Stimulated activated CD4-positive, alpha-beta T cell treated with anti-CD3 and anti-CD28 coated beads, Interleukin-4, amount 100 ng/mL, for 48 hours (primary cell): ENCODE measurements at places on chromosomes 1 and 21.

- DNase-seq = no peak
These were observed 13.8 kb upstream of the STX12 start for GRCh38 chr1:27759236-27759635.

GRCh38 chr1:64845831-64846425 is 101.1 kb downstream of the RAVER2 start:
- DNase-seq = no peak

DNA sequence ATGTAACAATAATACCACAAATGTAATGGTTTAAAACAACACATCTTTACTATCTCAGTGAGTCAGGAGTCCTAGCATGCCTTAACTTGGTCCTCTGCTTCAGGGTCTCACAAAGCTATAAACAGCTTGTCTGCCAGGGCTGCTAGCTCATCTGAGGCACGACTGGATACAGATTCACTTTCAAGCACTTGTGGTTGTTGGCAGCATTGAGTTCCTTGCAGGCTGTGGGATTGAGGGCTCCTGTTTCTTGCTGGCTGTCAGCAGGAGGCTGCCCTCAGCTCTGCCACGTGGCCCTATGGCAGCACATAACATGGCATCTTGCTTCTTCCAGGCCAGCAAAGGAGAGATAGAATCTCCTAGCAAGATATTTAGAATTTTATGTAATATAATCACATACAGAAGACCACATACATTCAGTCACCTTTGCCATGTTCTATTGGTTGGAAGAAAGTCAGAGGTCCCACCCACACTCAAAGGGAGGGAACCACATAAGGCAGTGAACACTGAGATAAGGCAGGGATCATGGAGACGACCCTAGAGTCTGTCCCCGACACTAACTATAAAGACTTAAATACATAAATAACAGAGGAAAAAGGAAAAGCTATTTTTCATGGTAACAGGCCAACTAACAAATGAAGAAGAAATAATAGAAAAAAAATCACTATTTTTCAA is 18.9 kb upstream of the IPP start:
- DNase-seq = no peak

DNA sequence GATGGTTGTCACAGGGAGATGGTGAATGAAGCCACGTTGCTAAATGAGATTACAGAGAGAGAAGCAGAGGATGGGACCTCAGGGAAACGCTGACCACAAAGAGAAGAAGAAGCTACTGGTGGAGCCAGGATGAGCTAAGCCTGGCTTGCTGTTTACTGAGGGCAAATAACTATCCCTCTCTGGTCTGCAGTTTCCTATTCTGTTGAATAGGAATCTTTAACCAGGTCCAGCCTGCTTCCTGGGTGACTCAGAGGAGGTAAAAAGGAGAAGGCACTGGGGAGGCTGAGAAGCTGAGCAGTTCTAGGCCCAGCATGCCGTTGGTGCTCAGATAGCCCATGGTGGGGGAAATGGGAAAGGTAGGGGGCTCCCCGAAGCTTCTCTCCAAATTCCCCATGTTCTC is 29.6 kb downstream of the DMBX1 start:
- no peak for DNase-seq

- DNase-seq = no peak
These were observed 97.8 kb downstream of the ZFYVE9 start for GRCh38 chr1:52239708-52240001.

GRCh38 chr21:20703112-20703767 is 295.0 kb upstream of the NCAM2 start:
- no peak for DNase-seq

DNA sequence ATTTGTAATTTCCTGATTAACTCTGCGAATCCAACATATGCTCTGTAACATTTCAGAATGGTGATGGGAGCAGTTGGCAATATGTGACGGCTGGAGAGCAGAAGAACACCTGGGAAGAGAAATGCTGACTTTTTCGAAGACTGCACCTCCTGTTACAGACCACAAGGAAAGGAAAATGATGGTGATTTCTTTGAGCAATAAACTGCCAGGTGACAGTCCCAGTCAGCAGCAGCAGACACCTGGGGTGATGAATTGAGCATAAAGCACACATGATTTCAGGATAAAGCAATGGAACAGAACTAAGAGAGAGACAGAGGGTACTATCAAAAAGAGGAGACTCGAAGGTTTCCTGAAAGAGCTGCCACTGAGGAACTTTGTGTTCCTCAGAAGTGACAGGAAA is 528.6 kb downstream of the NEGR1 start:
- DNase-seq = no peak

DNA sequence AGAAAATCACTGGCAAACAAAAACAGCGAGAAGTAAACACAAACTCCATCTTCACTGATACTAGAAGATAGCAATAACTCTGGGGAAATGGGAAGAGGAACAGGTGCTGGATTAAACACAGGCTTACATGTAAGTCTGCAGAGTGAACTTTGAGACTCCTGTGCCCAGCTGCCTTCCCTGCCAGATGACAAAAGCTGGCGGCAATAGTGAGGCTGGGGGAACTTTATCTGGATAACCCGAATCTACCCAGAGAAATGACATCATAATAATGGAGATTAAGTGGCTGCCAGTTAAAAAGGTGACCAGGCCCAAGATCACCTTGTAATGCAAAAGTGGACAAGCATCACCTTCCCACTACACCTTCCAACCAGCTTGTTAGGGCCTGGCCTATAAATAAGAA is 184.5 kb downstream of the CHRM3 start:
- DNase-seq = no peak

DNA sequence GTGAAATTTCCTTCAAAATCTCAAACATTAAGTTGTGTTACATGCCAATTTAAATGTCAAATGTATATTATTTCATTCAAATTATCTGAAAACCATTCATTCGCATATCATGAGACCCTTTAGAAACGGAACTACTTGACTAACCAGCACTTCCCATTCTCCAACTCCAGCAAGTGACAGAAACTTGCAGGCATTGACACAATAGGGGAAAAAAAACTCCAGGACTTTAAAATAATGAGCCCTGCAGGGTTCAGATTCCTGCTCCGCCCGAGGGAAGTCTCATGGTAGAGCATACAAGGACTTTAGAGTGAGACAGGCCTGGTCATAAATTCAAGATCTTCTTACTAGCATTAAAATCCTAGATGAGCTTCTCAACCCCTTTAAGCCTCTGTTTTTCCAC is 138.9 kb downstream of the NR5A2 start:
- DNase-seq = no peak

GRCh38 chr1:101388904-101389546 is 152.2 kb downstream of the S1PR1 start:
- no peak for DNase-seq

DNA sequence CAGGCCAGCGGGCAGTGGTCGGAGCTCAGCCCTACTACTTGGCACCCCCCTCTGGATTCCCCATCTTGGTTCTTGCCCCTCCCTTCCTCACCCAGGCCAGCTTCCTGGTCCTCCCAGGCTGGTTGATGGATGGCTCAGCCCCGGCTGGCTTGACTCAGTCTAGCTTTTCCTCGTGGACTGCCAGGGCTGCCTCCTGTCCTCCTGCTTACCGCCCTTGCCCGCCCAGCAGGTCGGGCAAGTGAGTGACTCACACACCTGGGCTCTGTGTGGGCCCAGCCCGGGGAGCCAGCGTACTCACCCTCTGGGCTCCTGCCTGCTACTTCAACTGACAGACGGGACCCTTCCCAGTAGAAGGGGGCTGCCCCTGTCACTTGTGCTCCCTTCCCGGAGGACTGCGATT is 19.5 kb upstream of the ARHGEF10L start:
- DNase-seq = no peak

DNA sequence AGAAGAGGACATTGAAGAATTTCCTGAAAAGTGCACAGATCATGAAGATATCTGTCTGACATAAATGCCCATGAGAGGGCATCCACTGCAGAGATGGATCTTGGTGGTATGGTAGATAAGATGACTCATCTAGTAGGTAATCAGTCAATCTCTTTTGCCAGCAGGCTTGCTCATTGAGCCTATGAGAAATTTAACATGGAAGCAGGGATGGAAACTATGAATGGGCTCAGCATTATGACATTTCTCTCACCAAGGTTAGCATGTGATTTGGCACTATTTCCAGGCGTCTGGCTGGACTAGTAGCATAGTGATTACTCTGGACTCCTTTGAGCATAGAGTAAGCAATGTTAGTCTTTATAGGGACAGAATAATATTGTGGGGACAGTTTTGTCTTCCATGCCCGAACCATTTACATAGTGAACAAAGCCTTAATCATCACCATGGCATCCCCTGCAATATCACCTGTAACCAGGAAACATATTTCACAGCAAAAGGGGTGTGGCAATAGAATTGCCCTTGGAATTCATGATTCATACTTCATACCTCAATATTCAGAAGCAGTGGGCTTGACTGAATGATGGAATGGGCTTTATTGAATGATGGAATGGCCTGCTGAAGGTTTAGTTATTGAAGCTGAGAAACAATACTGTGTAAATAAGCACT is 7.3 kb downstream of the OR2C3 start:
- DNase-seq = no peak

GRCh38 chr21:26461500-26461899 is 111.6 kb downstream of the CYYR1 start:
- DNase-seq = no peak

DNA sequence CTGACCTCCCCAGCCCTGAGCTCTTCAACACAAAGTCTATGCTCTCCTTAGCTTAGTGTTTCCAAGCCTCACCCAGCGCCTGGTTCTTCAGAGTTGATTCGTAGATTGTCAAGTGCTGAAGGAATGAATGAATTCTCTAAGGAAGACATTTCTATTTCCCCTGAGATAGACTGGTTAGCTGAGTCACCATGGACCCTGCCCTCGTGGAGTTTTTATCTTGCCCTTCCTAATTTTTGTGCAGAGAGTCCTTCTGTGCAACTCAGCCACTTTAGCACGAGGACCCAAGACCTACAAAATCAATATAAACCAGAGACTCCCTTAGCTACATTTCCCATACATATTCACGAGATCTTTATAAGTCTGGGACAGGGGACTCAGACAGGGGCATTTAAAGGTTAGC is 2.6 kb upstream of the CD244 start:
- no peak for DNase-seq

DNA sequence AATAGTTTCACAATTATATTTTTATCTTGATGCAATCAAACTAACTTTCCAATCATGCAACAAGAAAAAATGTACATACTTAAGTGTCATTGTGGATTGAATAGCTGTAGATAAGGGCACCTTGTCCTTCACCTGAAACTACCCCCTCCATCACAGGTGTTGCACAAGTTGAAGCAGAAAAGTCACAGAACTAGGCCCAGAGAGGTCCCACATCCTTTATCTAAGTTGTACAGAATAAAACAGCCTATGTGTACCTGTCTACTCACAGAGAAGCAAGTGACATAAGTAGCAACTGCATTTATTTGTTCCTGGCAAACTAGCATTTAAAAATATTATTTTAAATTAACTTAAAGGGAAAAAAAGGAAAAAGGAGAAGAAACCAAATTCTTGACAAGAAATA is 256.8 kb downstream of the FAF1 start:
- no peak for DNase-seq

- DNase-seq = peak; percentile 44
These were observed 19.8 kb upstream of the SARS1 start for GRCh38 chr1:109193653-109194590.

- DNase-seq = no peak
These were observed 498.7 kb downstream of the SMYD3 start for GRCh38 chr1:246008363-246008831.

DNA sequence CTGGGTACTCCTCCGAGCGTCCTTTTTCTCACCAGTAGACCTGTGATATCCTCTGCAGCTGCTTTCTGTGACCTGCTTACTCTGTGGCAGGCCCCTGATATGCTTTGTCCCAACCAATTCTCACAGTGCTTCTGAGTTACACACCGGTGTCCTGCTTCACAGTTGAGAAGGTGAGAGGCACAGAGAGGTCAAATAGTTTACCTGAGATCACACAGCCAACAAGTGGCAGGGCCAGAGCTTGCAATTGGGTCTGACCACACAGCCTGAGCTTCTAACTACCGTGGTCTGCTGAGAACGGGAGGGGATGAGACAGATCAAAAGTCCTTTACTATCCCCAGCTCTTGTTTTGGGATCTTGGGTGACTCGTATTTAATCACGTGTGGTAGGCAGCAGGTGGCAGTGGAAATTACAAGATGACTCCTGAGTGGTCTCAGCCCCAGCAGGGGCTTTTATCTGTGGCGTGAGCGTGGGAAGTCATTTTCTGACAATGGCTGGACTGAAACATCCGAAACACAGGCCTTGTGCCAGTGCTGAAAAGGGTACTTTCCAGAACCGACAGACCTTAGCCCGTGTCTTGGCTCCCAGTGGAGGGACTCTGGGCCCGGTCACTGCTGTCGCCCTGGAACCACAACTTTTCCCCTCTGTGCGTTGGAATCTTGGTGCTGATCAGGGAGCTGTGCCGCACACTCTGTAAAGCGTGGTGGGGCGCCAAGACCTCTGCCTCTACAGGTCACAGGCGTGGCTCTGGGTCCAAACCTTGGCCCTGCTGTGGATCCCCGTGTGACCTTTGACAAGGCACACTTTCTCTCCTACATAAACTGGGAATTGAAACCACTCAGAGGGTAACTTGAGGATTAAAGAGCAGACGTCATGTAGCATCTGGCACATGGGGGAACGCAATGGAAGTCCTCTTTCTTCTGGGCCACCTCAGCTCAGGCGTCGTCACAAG is 11.9 kb downstream of the THEMIS2 start:
- no peak for DNase-seq

DNA sequence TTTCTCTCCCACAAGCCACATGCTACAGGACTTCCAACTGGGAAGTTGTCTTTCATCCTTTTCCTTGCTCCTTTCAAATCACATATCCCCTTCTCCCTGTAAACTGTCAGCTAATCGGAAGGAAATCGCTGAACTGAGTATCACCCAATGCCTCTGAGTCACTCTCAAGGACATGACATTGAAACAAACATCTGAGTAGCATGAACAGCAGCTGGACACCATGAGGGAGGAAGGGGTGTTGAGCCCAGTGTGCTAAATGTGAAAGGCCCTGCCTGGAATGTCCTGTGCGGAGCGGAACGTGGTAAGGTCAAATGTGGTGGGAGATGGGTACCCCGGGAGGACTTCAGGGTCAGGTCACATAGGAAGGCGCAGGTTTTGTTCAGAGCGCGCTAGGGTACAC is at the start of gene OR2AJ1:
TSS of gene OR2AJ1 (plus strand) at position 22 of the 400 bp plus-strand sequence. CDS start 8,880 bp downstream, outside the sequence.
- no peak for DNase-seq

GRCh38 chr1:166950156-166950555 is 25.2 kb downstream of the ILDR2 start:
- no peak for DNase-seq

- no peak for DNase-seq
These were observed 6.5 kb downstream of the EVI5 start for GRCh38 chr1:92778376-92778775.

DNA sequence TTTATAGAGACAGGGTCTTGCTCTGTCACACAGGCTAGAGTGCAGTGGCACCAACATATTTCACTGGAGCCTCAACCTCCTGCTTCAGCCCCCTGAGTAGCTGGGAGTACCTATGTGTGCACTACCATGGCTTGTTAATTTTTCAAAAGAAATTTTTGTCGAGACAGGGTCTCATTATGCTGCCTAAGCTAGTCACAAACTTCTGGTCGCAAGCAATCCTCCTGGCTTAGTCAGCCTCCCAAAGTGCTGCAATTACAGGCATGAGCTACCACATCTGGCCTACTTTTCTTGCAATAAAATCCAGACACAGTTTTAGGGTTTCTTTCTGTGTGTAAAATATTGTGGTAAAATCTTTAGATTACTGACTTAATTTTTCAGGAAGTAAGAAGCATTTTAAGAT is 27.9 kb upstream of the NTPCR start:
- DNase-seq = no peak

GRCh38 chr1:39573736-39574624 is 2.6 kb downstream of the PABPC4 start:
- no peak for DNase-seq

- no peak for DNase-seq
These were observed 51.4 kb downstream of the TNFSF18 start for GRCh38 chr1:172999349-172999748.

- peak; percentile 60 for DNase-seq
These were observed 13.6 kb upstream of the FAM110D start for GRCh38 chr1:26145041-26145959.
